Smooth muscle cell of the brain vasculature (primary cell): ENCODE measurements at places on chromosomes 4 and X.
A peak's percentile ranks its signal among the peaks of the same experiment; 100 is the strongest.

DNA sequence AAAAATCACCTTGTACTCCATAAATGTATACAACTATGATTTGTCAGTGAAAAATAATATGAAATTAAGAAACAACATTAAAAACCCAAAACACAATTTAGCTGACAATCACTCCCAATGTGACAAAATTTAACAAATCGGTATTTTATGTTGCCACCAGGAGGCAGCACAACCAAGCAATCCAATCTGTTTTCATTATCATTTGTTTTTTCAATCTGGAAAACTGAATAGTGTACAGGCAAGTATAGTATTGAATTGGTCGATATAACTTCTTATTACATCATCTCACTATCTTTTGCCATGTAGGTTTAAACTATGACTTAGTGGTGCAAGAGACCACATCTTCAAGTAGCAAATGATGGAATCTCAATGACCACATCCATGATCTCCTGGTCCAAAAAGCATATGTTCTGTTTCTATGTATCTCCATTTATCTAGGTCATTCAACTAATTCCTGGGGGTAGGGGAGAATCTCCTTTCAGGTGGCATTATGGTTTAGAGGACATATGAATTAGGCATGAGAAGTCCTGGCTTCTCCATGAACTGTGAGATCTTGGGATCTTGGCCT lies 112.9 kb upstream of the AGA start:
- no peak for DNase-seq

DNA sequence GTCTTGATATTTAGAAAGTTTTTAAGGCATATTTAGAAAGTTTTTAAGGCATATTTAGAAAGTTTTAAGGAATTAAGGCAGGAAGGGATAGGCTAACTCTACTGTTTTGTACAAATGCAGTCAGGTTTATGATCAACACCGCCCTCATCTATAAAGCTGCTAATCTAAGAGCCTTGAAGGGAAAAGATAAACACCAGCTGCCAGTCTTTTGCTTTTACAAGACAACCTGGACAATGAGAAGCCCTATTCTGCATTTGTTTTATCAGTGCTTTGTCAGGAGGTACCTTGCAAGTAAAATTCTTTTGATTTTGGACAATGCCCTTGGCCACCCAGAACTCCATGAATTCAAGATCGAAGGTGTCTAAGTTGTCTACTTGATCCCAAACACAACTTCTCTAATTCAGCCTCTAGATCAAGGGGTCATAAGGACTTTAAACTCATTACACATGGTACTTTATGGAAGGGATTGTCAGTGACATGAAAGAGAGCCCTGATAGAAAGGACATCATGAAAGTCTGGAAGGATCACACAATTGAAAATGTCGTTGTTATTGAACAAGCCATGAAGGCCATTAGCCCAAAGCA lies 39.8 kb downstream of the IL15 start:
- no peak for DNase-seq

- no peak for DNase-seq
These were observed 24.9 kb downstream of the PLAC8 start for GRCh38 chr4:83089410-83090157.

DNA sequence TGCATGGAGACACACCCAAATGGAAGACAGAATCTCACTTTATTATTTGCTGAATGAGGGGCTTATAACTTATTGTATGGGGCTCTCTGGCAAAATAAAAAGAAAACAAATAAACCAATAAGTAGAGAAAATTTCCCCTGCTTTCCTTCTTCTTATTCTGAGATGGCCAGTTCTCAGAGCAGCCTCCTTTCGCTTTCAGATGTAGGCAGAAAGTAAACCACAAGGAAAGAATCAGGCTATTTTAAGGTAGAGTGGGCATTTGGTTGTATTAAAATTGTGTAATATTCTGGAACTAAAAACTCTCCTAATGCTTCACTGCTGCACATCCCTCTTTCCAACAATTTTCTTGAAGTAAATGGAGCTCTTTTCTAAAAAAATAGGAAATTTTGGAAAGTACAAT lies 241.8 kb downstream of the GALNTL6 start:
- no peak for DNase-seq

GRCh38 chrX:51408462-51408861 lies 75.8 kb downstream of the NUDT10 start:
- no peak for DNase-seq

DNA sequence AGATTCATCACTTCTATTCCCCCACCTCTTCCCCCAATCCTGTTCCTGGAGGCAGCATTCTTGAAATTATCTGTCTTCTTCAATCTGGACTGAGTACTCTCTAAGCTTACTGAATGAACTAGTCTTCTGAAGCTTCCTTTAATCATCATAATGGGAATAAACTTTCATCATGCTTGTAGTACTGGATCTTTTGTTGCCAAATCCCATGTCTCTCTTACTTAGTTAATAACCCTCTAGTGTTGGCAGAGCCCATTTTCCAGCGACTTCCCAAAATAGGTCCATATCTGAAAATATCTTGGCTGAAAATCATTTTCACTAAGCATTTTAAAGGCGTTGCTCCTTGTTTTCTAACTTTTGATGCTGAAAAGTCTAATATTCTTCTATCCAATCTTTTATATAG lies 39.6 kb downstream of the RPS6KA3 start:
- DNase-seq = no peak

DNA sequence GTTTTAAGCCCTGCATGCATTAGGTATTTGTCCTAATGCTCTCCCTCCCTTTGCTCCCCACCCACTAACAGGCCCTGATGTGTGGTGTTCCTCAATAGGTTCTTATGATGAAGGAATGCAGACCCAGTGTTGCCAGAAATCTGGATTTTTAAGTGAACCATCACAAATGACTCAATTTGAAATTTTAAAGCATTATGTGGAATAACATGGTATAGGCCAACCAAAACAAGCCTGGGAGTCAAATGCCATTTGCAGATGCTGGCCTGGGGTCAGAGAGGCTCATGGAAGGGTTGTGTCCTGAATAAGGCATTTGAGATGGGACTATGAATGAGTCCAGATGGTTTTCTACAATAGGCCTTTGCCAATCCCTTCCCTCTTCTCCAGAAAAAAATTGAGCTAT lies 179.6 kb downstream of the SHROOM3 start:
- DNase-seq = no peak

- peak; percentile 93 for DNase-seq
These were observed 258.7 kb upstream of the CPEB2 start for GRCh38 chr4:14743601-14744000.

- DNase-seq = no peak
These were observed 271.9 kb downstream of the MID1IP1 start for GRCh38 chrX:39073131-39073530.

GRCh38 chrX:154136627-154137161 lies 7.3 kb upstream of the OPN1LW start:
- DNase-seq = peak; percentile 0
